Central memory CD4-positive, alpha-beta T cell (primary cell): ENCODE measurements at places on chromosomes 5 and 9.
A peak's percentile ranks its signal among the peaks of the same experiment; 100 is the strongest.

DNA sequence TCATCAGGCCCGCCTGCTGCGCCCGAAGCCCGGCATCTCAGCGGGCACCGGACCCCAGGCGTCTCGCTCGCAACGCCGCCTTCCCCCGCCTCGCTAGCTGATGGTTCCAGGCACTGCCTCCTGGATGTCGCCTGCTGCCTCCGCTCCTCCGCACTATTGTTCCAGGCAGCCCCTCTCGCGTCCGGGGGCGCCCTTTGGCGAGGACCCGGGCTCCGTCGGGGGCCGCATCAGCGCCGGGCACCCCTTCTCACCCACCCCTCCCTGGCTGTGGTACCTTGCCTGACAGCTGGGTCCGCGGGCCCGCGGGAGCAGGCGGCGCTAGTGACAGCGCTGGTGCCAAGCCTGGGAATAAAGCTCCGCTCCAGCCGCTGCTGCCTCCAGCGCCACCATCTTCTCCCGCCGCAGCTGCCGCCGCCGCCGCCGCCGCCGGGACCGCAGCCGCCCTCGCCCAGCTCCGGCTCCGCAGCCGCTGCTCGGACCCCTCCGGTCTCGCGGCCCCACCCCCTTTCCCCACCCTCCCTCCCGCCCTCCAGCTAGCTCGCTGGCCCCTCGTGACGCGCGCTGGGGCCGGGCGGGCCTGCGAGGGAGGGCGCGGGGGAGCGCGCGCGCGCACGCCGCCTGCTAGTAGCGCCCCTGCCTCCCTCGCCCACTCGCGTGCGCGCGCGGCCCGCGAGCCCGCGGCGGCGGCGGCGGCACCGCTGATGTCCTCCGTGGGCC, at the start of gene APBA1:
TSS of gene APBA1 (minus strand) at position 493 of the 717 bp plus-strand sequence.
- DNase-seq: peak; percentile 34

DNA sequence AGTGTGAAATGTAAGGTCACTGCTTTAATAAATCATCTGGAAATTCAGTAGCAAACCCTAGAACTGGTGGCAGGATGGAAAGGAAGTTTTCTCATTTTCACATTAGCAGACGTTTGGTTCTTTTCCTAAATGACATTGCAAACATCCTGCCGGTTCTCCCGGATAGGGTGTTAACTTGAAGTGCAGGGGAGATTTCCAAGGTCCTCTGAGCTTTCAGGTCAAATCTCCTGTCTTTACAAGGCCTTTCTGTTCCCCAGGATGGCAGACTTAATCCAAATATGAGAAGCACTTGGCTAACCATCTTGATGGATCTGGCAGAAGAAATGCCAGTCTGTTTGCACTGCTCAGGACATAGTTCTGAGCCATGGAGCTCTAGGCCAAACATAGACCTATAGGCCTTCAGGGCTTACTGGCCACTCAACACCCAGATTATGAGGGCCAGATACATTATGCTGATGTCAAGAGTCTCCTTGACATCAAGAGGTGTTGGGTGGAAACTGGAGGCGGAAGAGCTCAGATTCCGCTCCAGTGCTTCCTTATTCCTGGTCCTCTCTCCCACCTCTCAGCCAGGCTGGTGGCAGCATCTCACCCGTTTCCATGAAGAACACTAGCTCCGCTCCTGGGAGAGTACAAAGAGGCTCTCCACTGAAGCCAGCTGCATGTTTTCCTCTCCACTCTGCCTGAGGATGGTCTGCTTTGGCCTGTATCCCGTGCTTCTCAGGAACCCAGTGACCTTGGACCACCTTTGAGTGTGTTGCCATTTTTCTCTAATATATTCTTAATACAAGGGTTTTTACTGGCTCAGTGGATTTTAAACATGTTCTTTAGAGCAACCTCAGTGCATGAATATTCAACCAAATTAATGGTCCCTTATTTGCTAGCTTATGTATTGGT, 61.0 kb downstream of the RALGPS1 start:
- no peak for DNase-seq

- DNase-seq: no peak
These were observed 27.5 kb upstream of the FCN2 start for GRCh38 chr9:134852906-134853654.

GRCh38 chr9:15249042-15249818, 57.8 kb downstream of the TTC39B start:
- no peak for DNase-seq

GRCh38 chr5:14590949-14591348, 9.4 kb downstream of the OTULINL start:
- no peak for DNase-seq

DNA sequence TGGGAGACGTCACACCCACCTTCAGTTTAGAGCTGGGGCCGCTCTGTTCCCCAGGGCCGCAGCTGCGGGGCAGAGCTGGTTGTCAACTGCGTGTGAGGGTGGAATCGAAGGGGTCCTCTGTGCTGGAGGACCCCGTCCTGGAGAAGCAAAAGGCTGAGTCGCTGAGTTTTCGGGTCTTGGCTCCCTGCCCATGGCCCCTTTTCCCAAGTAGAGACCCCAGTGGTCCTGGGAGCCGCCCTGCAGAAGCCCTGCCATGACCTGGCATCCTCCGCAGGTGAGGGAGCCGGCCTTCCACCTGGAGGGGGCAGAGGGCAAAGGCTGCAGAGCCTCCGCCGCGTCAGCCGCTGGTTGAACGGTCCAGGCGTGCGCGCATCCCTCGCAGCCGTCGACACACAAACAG, 90.4 kb upstream of the COL5A1 start:
- no peak for DNase-seq

- no peak for DNase-seq
These were observed 7.1 kb downstream of the ACTL7A start for GRCh38 chr9:108869092-108869725.

GRCh38 chr5:173172166-173172565, 27.8 kb downstream of the BNIP1 start:
- DNase-seq: no peak

GRCh38 chr5:160186480-160186879, 42.8 kb upstream of the FABP6 start:
- DNase-seq: no peak

DNA sequence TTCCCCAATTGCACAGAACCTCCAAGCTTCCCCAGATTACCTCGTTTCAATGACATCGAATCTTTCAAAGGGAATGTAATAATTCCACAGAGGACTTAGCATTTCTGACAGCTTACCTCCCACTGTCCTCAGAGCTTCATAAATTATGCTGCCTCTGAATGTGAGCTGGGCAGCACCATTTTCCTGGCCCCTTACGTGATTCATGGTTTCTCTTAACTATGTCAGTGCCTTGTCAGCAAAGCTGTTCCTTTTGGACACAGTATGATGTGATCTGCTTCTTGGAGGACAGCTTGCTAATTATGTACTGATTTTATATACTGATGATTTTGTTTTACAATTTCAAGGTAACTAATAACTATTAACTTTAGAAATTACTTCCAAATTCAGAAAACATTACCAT, 27.7 kb upstream of the SSBP2 start:
- no peak for DNase-seq

GRCh38 chr5:88734983-88735382, 148.0 kb downstream of the MEF2C start:
- no peak for DNase-seq

- DNase-seq: no peak
These were observed 3.6 kb downstream of the NR3C1 start for GRCh38 chr5:143399616-143400540.

DNA sequence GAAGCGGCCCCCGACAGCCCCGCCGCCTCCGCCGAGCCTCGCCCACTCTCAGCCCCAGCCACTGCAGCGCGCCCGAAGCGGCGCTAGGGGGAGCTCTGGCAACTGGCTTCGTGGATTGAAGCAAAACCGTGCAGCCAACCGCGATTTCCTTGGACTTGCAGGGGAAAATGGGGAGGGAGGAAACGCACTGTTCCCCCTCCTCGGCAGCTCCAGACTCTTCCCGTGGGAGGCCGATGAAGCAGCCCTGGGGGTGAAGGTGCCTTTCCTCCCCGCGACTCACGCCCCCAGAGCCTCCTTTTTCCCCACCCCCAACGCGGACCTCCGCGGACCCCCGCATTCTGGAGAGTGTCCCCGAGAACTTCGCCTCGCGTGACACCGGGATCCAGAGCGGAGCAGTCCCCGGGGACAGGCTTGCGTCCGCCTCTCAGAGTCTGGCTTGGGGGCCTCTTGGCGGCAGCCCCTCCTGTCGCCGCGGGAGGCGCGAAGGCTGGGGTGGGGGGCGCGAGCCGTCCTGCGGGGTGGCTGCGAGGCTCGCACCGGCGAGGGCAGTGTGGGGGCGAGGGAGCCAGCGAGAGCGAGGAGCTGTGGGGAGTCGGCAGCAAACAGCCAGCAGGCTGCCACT, 3.8 kb downstream of the IER5L start:
- DNase-seq: peak; percentile 63

DNA sequence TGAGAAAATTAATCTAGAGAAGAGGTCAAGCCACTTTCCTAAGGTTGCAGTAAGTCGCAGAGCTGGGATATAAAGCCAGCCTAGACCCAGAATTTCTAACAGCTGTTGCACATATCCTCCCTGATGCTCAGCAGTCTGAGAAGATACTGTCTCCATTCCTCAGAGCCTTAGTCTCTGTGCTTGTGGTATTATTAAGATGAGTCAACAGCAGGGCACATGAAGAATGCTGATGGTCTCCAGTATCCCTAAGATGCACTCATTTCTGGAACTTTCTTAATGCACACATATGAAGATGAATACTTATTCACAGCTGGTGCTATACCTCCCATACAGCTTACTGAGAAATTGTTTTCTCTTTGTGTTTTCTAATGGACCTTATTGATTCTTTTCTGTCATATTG, 32.5 kb downstream of the SGCD start:
- no peak for DNase-seq

- no peak for DNase-seq
These were observed 29.0 kb downstream of the ACO1 start for GRCh38 chr9:32413424-32413823.

GRCh38 chr9:16431666-16432392, 438.6 kb downstream of the BNC2 start:
- no peak for DNase-seq

GRCh38 chr5:114358329-114358728, 3.5 kb upstream of the KCNN2 start:
- no peak for DNase-seq

DNA sequence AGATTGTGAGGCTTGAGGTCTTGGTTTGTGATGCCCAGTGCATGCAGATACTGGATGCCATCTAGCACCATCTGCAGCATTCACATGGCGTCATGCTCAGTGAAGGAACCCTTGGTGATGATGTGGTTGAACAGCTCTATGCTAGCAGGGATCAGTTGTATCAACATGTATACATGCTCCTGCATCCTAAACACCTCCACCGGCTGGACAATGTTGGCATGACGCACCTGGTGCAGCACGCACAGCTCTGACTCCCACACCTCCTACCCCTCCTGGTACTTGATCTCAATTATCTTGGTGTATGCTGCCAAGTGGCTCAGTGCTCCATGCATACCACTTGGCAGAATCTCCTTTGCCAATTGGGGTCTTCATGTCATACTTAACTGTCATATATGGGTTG, 49.1 kb downstream of the MTREX start:
- no peak for DNase-seq

DNA sequence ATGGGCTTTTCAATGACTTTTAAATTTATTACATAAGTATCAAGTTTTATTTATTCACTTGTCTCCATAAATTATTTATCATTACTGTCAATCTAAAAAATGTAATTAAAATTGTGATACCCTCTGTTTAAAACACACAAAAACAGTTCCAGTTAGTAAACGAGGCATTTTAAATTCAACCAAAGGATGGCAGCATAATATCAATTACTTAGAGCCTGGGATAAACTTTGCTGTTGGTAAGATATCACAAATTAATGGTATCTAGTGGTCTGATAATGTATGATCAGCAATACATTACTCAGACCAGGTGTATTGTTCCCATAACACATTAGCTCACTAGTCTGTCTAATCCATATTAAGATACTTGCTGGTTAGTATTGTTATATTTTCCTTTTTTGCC, 9.6 kb upstream of the IFNE start:
- DNase-seq: no peak

DNA sequence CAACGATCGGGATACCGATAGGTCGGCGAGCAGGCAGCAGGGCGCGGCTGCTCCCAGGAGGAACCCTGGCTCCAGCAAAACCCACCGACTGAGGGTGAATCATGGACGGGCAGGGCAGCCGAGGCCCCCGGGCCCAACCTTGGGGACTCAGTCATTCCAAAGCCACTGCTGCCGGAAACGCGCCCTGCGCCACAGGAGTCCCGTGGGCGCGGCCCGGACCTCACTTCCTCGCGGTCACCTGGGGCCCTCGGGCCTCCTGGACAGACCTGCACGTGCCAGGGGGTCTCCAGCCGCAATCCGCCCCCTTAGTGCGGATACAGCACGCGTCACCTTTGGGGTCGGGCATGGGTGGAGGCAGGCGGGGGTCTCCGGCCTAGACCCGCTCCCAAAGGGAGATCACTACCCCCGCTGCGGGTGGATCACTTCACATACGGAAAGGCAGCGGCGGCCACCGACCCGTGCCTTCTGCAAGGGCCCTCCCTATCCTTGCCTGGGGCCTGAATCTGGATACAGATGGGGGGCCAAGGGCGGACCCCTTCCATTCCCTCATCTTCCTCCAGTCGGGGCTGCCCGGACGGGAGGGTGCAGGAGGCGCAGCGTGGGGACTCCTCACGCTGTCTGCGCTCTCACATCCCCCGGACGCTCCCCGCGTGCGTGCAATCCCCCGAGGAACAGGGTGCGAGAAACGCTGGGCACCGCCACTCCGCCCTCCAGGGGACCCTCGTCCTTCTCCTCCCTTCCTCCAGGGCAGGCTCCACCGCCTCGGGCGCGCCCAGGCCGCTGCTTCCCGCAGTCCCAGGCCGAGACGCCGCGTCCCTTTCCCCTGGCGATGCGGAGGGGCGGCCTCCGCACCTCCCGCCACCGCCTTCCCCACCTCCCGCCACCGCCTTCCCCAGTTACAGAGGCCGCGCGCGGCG, 586 bp downstream of the TXN start:
- peak; percentile 21 for DNase-seq

DNA sequence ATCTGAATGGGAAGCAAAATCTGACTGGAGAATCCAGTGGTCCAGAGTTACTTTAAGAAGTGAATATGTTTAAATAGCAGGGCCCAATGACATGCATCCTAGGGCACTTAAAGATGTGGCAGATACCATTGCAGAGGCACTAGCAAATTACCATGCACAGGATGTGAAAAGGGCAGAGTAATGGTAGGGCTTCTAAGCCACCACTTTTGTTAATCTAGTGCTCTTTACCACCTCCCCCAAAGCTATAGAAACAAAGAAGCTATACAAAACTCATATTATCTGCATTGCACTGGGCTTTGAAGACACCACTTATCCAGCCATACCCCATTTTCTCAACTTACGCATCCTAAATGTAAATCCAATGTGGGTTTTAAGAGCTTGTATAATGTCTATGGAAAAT, 81.2 kb downstream of the ZCCHC7 start:
- no peak for DNase-seq

DNA sequence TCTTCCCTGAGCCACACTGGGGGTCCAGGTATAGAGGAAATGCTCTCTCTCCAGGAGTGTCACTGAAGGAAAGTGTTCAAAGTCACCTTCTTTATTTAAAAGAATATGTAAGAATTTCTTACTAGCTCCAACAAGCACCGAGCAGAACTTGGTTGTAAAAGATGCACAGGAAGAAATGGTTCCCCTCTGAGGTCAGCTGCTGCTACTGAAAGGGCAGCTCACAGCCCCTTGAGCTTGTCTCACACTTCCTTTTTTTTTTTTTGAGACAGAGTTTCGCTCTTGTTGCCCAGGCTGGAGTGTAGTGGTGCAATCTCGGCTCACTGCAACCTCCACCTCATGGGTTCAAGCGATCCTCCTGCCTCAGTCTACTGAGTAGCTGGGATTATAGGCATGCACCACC, 77.2 kb downstream of the PRRT1B start:
- no peak for DNase-seq
